ENCODE measurements at places on chromosomes 3 and 15. TPM values are rescaled to one million over a fixed set of nuclear protein-coding genes. Genes with fewer than 3 reads are reported as not detected.

Gene ENTPD3
- 0.36 TPM for total RNA-seq

Gene IGDCC3
- total RNA-seq: not detected

DNA sequence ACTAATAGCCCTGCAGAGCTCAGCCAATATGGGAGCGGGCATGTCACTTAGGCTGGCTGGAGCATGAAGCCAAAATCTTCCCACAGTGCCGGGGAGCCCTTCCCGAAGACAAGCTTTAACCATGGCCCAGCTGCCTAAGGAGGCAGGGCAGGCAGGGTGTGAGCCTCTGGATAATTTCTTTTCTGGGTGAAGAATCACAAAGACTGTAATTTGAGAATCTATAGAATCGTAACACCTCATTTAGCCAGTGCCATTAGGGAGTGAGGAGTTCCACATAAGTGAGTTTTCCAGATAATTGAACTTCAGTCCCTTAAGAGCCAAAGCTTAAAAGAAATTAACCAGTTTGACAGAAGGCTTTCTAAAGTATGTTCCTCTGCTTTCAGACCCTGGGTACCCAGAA, 40.2 kb upstream of the TLE3 start:
- DNase-seq: no peak

- peak; percentile 53 for DNase-seq
Observed at GRCh38 chr15:64249883-64250575, 87.2 kb upstream of the PPIB start.

Gene TRAT1
- total RNA-seq: not detected

DNA sequence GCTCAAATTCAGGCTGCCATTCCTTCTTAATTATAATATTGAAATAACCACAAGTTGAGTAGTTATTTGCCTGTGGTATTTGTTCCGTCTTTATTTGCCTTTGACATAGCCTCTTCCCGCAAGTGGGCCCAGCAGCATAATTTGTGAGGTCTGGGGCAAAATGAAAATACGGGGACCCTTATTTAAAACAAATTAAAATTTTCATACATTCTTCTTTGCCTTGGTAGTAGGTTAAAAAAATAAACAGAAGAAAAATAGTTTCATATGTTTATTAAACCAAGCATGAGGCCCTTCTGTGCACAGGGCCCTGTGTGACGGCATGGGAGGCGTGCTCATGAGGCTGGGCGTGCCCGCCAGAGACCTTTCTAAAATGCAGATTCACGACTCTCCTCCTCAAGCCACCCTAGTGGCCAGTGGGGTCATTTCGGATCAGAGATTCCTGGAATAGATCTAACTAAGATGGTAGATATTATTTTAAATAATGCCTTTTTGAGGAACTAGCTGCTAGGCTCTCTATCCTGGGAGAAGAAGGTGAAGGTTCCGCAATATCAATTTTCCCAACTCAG, 35.4 kb downstream of the MASP1 start:
- no peak for DNase-seq

Measured in osteoblast (primary cell).